ENCODE measurements at places on chromosomes 12 and 14.

- no peak for DNase-seq
Observed at GRCh38 chr14:101819251-101819990, 57.9 kb downstream of the PPP2R5C start.

DNA sequence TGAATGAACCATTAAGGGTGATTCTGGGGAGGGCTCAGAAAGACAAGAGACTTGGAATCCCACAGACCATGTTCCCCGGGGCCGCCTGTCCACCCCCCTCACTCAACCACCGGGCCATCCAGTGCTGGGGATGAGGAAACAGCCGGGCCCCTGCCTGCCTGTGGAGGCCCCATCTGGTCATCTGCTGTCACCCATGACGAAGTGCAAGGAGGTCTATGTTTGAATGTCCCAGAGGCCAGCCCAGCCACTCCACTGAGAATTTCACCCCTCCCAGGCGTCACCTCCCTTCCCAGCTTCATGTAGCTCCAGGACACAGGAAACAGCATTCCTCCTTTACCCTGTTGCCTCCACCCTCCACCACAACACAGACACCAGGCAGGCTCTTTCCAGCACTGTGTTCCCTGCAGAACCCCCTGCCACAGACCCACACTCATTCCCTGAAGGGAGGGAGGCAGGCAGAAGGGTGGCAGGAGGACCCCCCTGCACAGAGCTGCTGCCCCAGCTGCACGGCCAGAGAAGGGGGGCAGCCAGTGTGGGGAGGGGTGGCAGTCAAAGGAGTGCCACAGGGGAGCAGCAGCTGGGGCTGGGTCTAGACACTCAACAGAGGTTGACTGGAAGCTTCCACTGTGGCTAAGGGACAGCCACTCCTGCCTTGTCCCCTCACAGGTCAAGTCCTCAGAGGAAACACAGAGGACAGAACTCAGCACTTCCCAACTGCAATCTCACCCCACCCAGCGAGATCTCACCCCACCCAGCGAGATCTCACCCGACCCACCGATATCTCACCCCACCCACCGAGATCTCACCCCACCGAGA, 50.3 kb upstream of the PPP2R5C start:
- DNase-seq, result no peak

DNA sequence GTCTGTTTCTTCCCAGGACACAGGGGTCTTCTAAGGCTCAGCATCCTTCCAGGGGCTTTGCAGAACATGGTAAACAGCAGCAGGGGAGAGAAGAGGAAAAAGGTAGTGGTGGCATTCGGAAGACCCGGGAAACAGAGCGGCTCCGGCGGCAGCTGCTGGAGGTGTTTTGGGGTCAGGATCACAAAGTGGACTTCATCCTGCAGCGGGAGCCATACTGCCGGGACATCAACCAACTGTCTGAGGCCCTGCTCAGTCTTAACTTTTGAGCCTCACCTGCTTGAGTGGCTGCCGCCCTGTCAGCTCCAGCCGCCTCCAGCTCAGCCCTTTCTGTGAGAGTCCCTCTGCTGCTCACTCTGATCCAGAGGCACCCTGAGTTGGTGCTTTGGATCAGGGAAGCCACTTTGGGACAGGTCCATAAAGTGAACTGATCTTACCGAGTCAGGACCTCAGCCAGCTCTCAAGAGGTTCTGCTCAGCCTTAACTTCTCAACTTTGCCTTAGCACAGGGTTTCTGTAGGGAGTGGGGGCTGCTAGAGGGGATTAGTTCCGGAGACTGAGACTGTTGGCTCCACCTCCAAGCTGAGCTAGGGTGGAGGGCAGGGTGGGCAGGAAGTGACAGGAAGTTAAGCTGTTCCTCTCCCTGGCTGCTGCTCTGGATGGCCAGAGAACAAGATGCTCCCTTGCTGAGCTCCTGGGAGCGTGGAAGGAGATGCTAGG, 5.4 kb downstream of the SDR39U1 start:
- DNase-seq, result no peak

DNA sequence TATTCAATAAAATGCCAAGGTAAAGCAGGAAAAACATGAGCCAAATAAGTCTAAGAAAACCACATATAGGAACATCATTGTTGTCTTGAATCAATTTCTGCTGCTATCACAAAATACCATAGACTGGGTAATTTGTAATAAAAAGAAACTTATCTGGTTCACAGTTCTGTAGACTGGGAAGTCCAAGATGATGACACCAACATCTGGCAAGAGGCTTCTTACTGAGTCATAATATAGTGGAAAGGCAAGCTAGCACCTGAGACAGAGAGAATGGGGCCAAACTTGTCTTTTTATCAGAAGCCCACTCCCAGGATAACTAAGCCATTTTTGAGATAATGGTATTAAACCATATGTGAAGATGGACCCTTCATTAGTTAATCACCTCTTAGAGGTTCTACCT, 975.9 kb downstream of the FLRT2 start:
- DNase-seq, result no peak

DNA sequence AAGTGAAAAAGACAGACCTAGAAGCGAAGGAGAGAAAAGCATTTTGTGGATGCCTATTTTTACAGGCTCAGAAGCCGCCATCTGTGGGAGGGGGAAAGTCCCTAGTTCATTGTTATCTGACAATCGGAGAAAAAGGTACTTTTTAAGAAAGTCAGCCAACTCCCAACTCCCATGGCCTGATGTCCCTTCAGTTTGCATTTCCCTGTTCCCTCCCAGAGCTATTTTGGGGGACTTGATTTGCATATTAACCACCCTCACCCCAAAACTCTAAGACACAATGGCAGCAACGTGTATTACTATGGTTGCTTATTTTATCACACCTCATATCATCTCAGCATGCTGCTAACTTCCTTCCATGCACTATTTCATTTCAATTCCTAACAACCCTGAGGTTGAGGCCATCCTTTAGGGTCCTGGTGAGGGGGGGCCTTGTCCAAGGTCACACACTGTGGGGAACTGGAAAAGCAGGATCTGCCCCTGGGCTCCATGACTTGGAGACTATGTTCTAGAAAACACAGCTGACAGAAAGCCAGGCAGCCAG, 18.7 kb downstream of the HVCN1 start:
- no peak for DNase-seq

DNA sequence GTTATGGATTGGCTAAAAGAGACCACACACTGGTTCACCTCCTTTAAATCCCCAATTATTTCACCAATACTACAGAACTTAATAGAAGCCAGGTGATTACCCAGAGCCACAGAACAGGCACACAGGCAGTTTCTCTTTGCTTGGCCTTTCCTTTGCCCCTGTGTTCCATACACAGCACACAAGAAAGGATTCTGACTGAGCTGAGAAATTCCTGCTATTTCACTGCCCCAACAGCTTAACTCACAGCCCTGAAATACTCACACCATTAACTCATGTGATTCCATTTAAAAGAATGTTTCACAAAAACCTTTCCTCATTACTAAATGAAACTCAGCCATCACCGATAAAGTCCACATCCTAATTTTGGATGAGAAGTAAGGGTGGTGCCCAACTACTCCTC, 133.6 kb downstream of the MED13L start:
- DNase-seq, result no peak

- peak; percentile 42 for DNase-seq
Observed at GRCh38 chr12:25866586-25867378, 91.7 kb upstream of the RASSF8 start.

DNA sequence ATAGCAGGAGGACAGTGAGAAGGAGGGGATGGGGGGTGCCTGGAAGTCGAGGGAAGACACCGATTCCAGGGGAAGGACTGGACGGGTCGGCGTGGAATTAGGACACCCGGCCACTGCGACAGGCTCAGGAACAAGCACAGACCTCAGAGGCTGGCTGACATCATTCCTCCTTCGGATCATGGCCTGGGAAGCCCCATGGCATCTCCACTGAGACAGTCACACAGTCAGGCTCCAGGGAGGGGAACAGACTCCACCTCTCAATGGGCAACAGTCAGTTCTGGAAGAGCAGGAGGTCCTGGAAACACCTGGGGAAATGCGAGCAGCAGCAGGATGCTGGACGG, 67.9 kb upstream of the FBRSL1 start:
- no peak for DNase-seq

DNA sequence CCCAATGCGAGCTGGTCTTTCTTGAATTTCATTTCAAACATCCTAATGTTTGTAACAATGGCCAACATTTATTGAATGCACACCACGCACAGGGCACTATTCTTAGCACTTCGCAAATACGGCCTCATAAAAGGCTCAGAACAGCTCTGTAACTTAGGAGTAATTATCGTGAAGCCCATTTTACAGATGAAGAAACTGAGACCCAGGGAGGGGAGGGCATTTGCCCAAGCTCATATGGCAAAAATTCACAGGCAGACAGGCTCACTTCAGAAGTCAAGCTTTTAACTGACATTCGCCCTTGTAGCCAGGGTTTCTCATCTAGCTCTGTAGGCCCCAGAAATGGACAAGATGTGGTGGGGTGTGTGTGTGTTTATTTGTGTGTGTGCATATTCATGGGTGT, 60.3 kb upstream of the TBX3 start:
- DNase-seq, result no peak

- peak; percentile 57 for DNase-seq
Observed at GRCh38 chr12:21642707-21643389, 14.8 kb downstream of the LDHB start.

DNA sequence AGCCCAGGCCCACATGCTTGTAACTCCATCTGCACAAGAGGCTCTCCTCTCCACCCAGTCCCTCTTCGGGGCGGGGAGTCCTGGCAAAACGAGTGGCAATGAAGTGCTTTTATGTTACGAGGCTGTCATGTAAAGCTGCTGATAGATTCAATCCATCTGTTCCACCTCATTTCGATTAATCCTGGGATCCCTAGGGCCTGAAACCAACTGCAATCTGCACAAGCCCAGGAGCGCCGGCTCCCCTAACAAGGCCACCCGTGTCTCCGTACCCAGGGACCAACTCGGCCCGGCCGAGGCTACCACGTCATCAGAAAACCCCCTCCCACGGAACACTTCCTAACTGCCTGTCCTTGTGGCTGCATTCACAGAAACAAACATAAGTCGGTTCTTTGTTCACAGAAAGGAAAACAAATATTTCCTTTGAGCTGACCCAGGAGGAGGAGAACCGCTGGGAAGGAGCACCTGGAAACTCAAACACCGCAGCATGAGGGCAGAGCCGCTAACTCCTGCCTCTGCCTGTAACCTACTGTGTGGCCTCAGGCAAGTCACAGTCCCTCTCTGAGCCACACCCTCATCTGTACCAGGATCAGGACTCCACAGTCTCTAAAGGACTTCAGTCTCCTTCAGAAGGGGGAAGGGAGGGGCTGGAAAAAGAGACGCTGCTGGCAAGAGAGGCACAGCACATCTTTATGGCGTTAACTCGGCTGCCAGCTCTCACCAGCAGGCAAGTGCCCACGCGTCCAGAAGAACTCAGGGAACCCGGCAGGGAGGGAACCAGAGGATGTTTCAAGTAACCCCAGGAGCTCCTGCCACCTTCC, 47.8 kb downstream of the CCDC88C start:
- DNase-seq, result no peak
